ENCODE measurements at places on chromosomes 2 and 18.

DNA sequence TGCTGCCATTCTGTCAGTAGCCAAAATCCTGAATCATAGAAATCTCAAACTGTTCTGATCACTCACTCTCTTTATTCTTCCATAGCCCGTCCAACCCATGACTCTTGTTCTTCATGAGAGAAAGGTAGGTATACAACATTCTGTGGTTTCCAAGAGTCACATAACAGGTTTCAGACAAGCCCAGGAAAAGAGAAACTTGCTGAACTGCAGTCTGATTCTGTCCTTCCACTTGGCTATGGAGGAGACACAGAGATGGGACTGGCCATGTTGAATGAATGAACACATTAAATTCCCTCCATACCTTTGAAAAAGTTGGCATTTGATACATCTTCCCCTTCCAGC, 880.2 kb upstream of the CELF4 start:
- no peak for DNase-seq

DNA sequence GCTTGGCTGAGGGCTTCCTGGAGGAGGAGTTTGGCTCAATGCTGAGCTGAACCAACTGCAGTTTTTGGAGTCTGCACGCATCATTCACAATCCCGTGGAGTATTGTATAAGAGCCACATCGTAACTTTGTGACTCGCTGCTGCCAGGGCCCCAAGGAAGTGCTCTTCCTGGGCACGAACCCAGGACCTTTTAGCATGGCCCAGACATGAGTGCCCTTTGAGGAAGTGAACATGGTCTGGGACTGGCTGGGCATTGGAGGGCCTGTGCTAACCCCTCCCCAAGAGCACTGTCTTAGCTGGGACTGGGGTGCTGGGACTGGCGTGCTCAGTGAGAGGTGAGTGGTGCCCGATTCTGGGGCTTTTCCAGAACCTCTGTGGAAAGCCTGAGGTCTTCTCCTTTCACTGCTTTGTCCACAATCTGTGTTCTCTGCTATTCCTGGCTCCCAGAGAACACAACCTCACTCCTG, 88.6 kb downstream of the LIPG start:
- DNase-seq: no peak

DNA sequence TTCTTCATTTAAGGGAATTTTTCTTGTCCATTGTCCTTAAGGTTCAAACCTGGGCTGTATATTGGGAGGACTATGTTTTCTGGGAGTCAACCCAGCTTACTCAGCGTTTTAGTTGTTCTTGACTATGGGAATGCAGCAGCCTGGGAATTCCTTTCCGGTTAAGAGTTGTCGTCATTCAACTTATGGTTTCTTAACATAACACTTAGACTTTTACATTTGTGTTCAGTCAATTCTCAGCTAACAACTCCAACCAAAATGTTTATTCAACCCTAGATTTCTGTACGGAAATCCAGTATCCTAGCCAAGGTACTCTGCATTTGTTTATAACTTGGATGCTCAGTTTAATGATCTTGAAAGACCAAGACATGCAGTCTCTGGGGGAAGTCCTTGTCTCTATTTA, 960.9 kb downstream of the CBLN2 start:
- DNase-seq: no peak

GRCh38 chr2:6958616-6959235, 41.5 kb downstream of the RNF144A start:
- no peak for DNase-seq

DNA sequence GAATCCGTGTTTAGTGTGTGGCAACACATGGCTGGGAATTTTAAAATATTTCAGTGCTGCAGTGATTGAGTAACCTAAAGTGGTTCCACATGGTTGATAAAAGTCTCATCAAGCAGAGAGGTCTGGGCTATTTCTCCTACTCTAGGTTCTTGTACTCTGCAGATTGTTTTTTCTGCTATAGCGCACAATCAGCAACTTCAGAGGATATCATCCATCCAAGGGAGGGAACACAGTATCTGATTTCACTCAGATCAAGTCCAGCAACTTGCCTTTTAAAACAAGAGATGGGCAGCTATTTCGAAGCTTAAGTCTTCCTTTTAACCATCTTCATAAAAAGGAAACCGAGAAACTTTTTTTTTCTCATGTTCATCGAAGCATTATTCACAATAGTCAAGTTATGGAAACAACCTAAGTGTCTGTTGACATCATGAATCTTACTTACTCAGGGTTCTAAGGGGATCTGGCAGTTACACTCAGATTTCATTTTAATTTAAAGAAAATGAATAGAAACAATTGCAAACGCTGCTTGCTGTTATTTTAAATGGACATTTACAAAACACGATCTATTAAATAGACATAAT, 172.7 kb upstream of the TRIB2 start:
- no peak for DNase-seq

DNA sequence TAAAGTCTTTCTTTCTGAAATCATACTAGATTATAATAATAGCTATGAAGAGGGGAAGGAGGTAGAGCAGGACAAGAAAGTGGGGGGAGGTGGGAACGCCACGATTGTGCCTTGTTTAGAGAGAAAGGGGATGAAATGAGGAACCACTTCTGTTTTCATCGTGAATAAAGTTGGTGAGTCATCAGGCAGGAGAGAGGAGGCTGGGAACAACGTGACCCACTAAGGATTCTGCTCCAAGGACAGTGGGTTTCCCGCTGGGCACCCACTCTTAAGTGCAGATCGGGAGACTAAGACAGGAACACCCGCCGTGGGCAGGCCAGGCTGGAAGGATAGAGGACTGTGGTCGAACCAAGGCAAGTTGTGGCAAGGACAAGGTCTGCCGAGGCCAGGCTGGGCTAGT, 158.2 kb downstream of the L3MBTL4 start:
- DNase-seq: no peak

GRCh38 chr18:40672590-40672989, 1282.4 kb upstream of the PIK3C3 start:
- no peak for DNase-seq

GRCh38 chr2:5933669-5934068, 241.5 kb downstream of the SOX11 start:
- DNase-seq: no peak

- DNase-seq: no peak
These were observed 162.7 kb upstream of the NT5C1B start for GRCh38 chr2:18752022-18752493.

- no peak for DNase-seq
These were observed 72.9 kb downstream of the CLHC1 start for GRCh38 chr2:55159037-55159651.

- DNase-seq: no peak
These were observed 47.6 kb upstream of the HAAO start for GRCh38 chr2:42839809-42840501.

GRCh38 chr2:159410276-159410675, 123.8 kb upstream of the WDSUB1 start:
- DNase-seq: no peak

DNA sequence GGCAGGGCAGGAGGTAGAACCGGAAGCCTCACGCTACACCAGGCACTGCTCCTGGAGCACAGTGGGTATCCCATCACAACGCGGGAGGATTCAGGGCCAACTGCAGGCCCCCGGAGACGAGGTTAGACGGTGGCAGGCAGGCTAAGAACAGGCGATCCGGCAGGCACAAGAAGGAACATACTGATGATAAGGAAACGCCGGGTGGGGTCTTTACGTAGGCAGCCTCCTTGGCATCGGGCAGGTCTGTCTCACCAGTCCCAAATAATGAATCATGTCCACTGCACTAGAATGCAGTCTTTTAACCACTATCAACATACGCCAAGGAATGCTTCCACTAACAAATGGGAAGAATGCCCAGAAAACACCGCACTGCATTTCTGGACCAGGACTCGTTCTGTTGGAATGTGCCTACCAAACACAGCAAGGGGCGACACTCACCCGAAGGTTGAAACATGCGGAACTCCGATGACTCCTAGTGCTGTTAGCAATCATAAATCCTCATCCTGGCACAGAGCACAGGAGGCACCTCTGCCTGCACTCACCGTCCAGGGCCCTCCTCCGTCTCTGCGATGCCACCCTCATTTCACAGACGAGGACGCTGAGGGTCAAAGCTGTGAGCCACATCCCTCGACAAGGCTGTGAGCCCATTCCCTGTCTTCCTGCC, 35.2 kb downstream of the ZNF516 start:
- no peak for DNase-seq

- no peak for DNase-seq
These were observed 76.4 kb upstream of the ZEB2 start for GRCh38 chr2:144596073-144596871.

- peak; percentile 8 for DNase-seq
These were observed 112.2 kb downstream of the SRBD1 start for GRCh38 chr2:45498661-45499550.

DNA sequence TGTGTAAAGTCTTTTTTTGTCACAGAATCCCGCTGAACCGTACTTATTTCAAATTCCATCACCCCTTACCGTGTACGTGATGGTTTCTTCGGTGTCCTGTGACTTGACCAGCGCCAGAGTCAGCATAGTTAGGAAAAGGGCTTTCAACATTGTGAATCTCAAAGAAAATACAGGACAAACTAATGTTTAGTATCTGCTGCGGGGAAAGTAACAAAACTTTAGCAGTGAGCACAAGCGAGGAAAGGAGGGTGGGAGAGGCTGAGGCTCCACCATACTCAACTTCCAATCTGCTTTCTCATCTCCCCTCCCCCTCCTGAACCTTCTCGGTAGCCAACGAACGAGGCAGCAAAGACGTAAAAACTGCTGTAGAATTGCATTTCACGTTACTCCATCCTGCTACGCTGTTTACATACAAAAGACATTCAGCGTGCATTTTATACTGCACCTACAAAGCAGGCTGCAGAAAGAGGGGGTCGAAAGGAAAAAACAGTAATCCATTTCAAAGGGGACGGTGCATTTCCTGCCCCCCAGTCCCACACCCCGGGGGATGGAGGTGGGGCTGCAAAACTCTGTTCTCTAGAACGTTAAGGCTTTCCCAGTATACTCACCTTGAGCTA, 1.2 kb downstream of the EFEMP1 start:
- no peak for DNase-seq

DNA sequence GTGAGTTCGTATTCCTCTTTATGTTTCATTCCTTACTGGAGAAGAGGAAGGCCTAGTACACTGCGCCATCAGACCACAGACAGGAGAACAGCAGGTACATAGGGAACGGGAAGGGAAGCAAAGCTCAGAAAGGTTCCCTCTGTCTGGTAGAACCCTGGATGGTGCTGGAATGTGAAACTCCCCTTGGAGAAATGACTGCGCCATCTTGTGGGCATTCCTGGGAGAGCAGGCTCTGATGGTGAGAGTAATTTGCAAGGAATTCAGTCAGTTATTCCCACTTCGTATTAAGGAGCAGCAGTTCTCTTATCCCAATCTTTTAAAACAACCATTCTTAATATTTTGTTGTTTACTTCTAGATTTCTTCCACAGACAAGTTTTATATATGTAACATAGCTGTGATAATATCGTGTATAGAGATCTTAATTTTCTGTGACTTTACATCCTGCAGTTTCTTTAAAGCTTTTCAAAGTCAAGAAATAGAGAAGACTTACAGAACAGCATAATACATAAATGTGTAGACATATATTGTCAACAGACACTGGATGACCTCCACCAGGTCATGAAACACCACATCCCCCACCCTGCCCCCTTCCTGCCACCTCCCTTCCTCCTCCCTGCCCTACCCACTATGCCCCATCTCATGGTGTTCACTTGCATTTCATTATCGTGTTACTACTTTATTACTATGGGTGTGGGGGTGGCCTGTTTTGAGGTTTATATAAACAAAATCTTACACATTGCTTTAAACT, 83.9 kb downstream of the ARHGEF4 start:
- DNase-seq: peak; percentile 10

DNA sequence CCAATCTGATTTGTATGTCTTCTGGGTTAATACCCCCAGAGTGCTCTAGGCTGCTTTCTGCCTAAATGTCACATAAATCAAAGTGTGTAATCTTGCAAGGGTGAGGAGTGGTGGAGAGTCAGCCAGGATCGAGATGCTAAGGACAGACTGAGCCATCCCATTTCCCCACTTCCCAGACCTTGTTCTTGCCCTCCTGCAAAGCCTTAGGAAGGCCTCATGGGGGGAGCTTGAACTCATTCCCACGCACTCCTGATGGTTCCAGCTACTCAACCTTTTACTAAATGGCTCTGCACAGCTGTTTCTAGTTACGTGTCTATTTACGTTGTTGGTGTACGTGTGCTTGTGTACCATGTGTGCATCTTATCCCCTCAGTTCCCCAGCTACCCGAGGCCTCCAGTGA, 423.6 kb upstream of the TNP1 start:
- DNase-seq: no peak

DNA sequence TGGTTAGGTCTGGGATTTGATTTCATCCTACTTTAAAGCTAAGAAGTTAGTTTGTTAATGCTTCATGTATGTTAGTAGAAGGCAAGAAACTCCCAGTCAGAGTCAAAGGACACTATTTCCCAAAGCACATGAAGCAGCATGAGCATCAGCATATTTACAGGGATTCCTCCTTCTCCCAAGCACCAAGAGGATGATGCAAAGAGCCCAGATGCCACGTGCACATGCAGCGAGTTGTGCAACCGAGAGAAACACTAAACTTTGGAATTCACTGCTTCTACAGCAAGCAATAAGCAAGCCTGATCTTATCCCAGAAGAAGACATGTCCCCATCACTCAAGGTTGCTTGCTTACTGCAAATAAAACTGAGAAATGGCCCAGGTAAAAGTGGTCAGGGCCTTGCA, 32.5 kb downstream of the CPO start:
- DNase-seq: no peak

- no peak for DNase-seq
These were observed 14.3 kb upstream of the C2orf80 start for GRCh38 chr2:208204166-208204565.

DNA sequence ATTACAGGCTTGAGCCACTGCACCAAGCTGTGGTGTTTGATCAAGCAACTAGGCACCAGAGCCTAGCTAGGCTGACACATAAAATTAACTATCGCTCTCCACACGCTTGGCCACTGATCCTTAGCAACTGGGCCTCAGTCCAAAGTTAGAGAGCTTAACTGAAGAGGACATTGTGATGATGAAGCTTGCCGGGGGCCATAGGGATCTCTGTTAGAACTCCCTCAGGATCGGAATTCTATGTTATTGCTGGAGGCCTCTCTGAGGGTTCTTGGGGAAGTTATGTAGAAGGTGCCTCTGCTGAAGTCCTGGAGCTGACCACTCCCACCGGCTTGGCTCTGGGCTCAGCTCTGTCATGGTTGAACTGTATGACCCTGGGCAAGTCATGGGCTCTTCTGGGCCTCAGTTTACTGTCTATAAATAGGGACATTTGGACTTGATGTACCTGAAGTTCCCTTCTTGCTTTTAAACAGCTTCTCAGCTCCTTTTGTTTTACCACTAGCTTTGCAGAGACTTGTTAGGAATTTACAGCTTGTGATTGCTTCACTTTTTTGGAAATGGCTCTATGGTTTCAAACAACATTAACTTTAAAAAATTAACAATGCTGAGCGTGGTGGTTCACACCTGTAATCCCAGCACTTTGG, 44.1 kb downstream of the GATA6 start:
- no peak for DNase-seq
